ENCODE measurements at places on chromosomes 12 and 14.

DNA sequence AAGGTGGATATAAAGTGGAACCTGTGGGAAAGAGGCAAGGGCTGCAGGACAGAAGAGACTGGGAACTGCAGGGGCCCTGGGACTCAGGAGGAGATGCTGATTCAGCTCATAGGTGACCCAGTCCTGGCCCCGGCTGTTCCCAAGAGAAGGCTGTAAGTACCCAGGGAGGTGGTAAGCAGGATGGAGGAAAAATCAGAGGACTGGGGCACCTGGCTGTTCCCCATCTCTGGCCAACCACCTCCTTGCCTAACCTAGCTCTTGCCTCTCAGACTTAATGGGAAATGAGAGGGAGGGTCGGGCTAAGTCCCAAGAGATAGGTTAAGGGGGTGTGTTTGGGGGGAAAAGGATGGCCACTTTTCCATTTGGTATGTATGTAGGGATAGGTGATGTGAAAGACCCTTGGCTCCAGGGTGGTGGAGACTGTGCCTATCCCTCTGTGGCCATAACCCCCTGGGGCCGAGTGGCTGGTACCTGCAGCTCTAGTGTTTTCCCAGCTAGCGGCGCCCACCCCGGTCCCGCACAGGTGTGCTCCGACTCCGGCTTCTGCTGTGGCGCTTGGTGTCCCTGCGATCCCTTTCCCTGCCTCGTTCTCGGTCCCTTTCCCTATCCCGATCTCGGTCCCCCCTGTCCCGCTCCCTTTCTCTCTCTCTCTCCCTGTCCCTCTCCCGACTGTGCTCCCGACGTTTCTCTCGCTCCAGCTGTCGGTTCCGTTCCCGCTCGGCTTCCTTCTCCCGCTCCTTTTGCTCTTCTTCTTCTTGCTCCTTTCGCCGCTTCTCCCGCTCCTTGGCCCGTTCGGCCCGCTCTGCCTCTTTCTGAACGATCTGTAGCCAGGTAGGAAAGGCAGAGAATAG is 1.6 kb upstream of the CDH24 start:
- no peak for DNase-seq

GRCh38 chr12:2084553-2085296 is 31.9 kb downstream of the CACNA1C start:
- DNase-seq = peak; percentile 58

DNA sequence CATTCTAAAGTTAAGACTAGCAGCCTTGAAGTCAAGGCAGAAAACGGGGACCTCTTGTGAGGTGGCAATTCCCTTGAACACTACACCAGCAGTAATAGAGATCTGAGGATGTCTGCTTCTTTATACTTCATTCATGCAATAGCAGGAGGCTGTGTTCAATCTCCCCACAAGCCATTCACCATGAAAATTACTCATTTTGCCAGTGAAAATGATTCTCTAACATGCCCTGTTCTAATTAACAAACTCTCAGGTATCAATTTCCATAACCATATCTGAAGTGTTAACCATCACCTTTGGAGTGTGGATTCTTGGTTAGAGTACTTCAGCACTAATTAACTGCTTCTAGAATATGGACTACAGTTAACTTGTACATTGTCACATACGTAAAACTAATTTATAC is 3.4 kb upstream of the GLIPR1 start:
- no peak for DNase-seq

DNA sequence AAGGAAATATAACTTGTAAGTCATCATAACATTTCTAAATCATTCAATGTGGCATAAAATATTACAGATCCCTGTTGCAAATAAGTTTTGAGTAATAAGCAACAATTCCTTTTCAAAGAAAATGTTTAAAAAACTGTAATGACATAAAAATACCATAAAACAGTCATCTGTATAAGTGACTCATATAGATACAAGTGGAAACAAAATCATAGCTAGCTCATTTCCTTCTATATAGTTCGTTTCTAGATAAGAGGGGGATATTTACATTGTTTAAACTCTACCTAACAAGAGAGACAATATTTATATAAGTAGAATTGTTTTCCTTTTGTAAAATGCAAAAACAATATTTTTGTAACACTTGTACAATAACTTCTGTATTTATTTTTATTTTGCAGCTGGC is 148.9 kb downstream of the GRIP1 start:
- no peak for DNase-seq

GRCh38 chr12:104684884-104685283 is 228.1 kb downstream of the CHST11 start:
- DNase-seq = peak; percentile 32

DNA sequence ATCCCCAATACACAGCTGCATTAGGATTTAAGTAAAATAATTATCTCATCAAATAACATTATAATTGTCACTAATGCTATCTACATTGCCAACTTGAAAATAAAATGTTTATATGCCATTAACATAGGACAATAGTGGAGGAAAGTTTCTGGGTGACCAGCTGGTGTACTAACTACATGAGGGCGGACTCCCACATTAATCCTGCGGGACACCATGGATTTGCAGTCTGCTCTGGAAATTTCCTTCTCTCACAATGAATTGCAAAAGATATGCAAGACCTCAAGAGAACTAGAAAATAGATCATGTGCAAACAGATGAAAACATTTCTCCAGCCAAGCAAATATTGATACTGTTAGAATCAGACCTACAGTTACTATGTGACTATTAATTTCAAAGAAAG is 390.1 kb downstream of the NAV3 start:
- DNase-seq = no peak

GRCh38 chr12:4133636-4134447 is 139.7 kb upstream of the CCND2 start:
- DNase-seq = no peak

DNA sequence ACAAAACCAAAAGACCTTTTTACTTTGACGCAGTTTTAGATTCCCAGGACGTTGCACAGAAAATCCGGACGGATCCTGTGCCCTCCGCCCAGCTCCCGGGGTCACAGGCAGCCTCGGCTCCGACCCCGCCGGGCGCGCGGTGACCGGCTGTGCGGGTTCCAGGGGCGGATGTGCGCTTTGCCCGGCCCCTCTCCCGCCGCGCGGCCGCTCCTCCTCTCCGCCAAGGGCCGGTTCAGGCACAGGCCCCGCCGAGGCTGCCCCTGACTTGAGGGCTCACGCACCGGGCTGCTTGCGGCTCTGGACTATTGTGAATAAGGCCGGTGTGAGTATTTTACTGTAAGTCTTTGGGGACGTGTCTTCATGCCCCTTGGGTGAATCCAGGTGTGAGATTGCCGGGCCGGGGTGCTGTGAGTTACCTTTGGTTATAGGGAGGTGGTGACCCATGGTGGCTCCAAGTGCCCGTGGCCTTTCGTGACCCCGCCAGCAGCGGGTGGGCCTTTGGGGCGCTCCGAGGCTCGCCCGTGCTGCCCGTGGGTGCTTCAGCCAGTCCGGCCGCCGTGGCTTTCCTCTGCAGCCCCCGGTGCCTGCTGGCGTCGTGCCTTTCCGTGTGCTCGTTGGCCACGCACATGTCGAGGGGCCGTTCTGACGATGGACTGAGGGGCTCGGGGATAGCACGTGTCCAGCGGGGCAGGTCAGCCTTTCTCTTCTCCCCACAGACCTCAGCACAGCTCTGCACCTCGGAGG is 45.9 kb downstream of the NOC4L start:
- DNase-seq = no peak

All from M059J (cell line).